ENCODE measurements at places on chromosomes 1 and 21.

DNA sequence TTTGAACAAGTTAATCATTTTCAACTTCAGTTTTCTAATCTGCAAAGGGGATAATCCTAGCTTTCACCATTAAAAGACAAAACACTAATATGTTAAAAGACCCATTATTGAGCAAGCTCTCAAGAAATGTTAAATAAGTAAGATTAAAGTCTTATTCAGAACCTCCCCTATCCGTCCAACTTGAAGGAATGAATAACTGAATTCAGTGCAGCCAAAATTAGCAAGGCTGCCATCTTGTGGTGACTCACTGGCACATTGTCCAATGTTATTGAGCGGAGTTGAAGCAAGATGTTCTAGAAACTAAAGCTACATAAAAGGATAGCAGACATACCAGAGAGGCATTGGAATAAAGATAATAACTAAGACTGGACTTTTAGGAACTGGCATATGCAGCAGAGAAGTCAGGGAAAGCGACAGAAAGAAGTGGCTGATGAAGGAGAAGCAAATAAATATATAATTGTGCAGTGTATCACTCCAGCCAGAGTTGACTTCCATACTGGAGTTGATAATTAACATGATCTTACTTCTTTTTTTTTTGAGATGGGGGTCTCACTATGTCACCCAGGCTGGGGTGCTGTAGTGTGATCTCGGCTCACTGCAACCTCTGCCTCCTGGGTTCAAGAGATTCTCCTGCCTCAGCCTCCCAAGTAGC is 8.2 kb upstream of the CAP1 start:
- DNase-seq = peak; percentile 49

DNA sequence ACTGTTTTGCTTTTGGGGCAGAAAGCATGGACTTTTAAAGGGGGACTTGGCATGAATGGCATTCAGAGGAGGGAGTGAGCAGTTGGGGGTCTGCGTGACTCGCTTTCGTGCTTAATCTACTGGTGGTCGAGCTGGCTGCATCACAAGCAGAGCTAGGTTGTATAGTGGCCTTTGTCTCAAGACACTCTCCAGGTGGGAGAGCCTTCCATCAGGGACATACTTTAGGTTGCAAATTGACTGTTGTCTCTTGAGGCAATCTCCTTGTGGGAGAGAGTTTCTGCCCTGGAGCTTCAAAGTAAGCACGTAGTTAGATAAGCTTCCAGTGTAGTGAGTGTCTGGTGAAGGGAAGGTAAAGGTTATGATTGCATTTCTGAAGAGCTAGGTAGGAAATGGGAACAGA is 93.9 kb downstream of the C1orf21 start:
- no peak for DNase-seq

DNA sequence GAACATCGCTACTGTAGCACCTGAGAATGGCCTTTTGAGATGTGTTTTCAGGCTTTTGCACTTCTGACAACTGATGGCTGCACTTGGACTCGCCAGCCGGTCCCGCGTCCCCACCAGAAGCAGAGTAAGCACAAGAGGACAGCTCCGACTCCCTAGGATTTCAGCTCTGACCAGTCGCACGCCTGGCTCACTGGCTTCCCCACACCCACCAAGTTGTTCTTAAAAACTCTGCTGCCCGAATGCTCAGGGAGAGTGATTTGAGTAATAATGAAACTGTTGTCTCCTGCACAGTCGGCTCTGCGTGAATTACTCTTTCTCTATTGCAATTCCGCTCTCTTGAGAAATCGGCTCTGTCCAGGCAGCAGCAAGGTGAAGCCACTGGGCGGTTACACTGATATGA is 40.2 kb upstream of the NLRP3 start:
- DNase-seq = no peak

DNA sequence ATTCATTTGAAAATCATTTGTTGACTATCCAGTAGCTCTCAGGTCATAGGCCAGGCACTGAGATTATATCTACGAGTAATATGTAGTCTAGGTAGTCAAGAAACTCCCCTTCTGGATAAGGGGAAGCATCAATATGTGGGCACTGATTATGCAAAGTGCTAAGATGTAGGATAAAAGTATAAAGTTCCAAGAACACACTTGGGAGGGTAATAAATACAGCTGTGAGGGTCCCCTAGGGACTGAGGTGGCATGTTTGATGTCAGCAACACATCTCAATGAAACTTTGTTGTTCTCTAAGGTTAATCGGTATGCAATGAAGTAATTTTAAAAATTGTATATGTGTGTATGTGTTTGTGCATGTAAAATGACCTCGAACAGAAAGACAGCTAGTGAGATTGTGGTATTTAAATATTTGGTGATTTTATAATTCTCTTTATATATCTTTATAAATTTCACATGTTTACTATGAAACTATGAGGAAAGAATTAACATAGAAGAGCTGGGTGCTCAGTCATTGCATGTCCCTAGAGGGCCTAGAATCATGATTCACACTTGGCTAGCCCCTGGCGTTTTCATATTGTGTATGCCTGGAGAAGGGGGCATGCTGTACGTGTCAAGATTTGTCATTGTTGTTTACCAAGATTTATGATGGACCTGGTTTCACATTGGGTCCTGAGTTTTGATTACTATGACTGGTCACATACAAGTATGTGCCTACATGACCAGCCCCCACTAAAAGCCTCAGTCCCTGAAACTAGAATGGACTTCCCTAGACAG is 140.1 kb upstream of the DUSP10 start:
- no peak for DNase-seq

DNA sequence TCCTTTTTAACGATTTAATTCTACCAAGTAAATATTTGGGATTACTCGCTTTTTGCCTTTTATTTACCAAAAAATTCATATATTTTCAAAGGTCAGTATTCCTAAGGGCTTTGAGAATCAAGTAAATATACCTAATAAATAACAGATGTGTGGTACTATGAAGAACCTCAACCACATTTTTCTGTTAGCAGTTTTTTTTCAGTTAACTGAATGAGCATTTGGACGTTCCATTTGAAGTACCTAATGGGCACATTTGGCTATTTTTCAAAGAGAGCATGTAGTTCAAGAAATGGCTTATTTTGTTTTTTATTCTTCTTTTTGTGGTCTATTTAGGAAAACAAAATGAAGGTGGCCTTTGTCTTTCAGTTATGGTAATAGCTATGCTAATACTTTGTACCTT is 253.0 kb downstream of the GPR52 start:
- no peak for DNase-seq

GRCh38 chr1:25785333-25786067 is 14.5 kb upstream of the SELENON start:
- DNase-seq = no peak

DNA sequence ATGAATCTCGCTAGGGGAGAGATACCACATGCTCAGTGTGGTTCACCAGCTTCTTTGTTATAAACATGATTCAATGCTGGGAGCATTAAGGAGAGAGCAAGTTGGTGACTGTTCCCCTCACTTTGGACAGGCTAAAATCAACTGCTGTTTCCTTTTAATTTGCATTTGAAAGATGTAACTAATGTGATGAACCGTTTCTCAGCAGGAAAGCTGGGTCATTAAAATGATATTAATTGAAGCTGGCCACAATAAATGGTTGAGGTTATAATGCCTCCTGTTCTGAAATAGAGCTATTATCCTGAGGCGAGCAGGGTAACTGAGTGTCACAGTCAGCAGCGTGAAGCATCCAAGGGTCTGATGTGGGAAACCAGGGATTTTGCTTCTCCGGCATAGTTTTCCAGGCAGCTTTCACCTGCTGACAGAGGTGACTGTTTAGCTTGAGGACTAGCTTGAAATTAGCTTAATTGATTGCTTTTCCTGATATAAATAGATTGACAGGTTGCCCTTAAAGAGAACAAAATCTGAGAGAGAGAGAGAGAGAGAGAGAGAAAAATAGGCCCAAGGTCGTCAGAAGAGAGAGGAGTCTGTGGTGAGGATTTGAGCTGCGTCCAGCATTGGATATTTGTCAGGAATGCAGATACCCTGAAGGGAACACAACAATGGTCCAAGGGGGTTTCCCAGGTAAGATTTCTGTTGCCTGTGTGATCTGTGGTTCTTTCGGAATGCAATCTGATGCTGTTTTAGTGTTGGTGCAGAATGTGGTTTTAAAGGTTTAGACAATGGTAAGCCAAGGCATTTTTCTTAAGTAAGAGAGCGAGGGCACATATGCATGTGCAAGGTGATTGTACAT is 209.7 kb downstream of the PATJ start:
- DNase-seq = no peak

DNA sequence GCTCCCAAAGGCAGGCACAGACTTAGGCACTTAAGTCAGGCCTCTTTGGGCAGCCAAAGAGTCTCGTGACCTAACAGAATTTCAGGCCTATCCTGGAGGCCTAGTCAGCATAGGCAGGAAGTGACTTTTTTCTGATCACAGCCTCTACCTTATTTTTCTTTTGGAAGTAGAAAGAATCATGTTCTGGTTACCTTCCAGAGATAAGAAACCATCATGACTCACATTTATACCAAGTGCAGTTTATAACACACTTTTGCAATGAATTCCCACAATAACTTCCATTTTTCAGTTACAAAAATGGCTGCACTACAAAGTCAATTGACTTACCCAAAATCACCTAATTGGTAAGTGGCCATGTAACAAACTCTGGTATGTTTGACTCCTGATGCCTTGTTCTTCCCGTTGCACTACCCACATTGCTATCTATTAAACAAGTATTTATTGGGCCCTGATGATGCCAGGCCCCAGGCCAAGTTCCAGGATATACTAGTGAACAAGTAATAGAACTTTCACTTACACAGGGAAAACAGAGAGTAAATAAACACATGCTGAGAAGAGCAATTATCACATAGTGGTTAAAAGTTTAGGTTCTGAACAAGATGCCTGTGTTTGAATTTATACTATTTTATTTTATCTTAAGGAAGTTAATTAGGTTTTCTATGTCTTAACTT is 74.3 kb downstream of the SH3GLB1 start:
- DNase-seq = no peak

- no peak for DNase-seq
Measured at GRCh38 chr1:31924839-31925238, 13.3 kb downstream of the PTP4A2 start.

DNA sequence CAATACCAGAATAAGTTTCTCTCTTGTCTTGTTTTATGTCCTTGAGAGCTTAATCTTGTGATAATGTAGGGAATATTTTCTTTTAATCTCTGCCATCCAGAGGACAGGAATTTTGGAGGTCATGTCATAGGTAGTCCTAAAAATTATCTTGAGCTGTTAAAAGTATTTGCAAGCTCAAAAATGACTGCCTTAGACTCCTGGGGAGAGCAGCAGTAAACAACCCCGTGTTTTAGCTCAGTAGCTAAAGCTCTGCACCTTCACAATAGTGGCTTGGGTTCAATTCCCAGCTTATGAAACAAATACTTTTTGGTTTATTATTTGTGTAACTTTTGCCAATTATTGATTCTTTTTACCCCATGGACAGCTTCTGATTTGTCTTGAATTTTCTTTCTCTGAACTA is 99.4 kb upstream of the OLFM3 start:
- no peak for DNase-seq

GRCh38 chr1:184156521-184157393 is 105.2 kb downstream of the TSEN15 start:
- DNase-seq = no peak

DNA sequence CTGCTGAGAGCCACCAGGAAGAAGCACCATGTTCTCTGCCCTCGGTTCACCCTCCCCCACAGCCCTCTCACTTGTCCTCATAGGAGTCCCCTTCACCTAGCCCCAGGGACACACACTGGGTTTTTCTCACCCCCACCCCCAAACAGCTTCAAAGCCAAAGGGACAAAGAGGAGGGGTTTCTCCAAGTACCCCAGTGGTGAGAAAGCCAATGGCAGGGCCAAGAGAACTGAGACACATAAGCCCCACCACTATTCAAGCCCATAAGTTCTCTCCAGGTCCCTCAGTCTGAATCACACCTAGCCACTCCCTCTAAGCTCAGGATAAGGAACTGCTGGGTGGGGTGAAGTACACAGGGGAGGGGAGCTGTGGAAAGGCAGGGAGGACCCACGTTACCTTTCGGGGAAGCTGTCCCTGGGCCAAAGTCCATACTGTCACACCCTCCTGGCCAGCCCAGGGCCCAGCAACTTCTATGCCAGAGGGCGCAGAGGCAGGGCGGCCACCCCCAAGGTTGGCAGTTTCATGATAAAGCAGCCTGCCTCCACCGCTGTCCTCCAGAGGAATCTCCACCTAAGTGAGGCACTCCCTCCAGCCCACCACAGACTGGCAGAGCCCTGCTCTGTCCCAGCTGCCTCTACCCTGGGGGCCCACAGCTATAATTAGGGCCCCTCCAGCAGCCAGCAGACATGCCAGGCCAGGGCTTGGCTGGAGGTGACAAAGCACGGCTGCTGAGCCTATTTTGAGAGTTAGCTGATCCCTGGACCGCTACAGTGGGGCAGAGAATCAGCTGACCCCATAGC is 39.0 kb upstream of the PPP1R15B start:
- DNase-seq = no peak

DNA sequence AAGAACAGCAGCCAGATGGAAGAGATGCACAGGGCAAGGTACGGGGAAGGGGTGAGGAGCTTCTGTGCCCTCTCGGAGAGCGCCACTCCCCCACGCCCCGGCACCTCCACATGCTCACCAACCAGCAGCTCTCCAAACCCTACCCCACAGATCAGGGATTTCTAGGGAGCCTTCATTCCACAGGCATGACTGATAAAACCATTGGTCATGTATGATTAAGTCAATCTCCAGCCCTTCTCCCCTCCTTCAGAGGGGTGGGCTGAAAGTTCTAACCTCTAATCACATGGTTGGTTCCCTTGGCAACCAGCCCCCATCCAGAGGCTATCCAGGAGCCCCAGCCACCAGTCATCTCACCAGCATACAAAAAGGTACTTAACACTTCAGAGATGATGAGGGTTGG is 144.7 kb downstream of the TGFBR3 start:
- no peak for DNase-seq

- no peak for DNase-seq
Measured at GRCh38 chr1:160720356-160721085, 8.9 kb upstream of the CD48 start.

DNA sequence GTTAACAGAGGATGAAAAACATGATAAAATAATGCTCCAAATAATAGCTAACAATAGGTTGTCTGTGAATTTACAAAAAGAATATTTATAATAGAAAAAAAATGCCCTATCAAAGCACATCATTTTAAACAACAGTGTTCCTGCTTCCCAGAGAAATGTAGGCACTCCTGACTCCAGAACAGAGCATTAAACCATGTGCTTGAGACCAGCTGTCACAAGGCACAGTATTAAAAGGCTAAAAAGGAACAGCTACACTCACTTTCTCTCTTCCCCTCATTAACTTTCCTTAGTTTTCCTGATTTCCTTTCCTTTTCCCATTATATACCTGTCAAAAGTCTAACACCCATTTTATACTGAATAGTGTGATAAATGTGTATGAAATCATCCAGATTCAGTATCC is 10.9 kb downstream of the VAV3 start:
- DNase-seq = peak; percentile 24

GRCh38 chr1:80891871-80892270 is 908.9 kb upstream of the ADGRL2 start:
- no peak for DNase-seq

GRCh38 chr1:29700491-29700890 is 464.2 kb downstream of the PTPRU start:
- no peak for DNase-seq

- DNase-seq = no peak
Measured at GRCh38 chr1:200072636-200073285, 45.3 kb downstream of the NR5A2 start.

GRCh38 chr1:165403835-165404482 is 41.0 kb downstream of the RXRG start:
- peak; percentile 16 for DNase-seq

All from NCI-H1694 treated with DMSO at 0.1 percent for 48 hours (cell line).